ENCODE measurements at places on chromosomes 6 and 20.

- DNase-seq: peak; percentile 51
These were observed 74.4 kb upstream of the CHD6 start for GRCh38 chr20:41692479-41693135.

DNA sequence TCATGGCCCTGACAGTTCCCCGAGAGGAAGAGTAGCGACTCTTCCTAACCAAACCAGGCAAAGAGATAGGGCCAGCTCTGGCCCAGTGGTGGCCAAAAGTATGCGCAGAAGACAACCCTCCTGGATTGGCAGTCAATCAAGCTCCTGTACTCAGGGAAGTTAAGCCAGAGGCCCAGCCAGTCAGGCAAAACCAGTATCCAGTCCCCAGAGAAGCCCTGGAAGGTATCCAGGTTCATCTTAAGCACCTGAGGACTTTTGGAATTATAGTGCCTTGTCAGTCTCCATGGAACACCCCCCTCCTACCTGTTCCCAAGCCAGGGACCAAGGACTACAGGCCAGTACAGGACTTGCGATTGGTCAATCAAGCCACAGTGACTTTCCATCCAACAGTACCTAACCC lies 298.3 kb downstream of the RNGTT start:
- no peak for DNase-seq

DNA sequence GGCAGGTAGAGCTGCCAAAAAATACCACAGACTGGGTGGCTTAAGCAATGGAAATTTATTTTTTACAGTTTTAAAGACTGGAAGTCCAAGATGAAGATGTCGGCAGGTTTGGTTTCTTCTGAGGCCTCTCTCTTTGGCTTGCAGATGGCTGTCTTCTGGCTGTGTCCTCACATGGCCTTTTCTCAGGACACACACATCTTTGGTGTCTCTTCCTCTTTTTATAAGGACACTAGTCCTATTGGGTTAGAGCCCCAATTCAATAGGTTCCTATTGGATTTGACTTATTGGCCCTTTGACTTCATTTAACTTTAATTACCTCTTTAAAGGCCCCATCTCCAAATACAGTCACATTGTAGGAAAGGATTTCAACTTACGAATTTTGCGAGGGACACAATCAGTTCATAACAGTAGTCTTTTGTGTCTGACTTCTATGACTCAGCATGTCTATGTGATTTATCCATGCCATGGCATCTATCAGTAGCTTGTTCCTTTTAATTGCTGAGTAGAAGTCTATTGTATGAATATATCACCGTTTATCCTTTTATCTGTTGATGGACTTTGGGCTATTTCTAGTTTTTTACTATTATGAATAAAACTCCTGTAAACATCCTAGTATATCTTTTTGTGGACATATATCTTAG lies 11.0 kb upstream of the TCP11 start:
- no peak for DNase-seq

DNA sequence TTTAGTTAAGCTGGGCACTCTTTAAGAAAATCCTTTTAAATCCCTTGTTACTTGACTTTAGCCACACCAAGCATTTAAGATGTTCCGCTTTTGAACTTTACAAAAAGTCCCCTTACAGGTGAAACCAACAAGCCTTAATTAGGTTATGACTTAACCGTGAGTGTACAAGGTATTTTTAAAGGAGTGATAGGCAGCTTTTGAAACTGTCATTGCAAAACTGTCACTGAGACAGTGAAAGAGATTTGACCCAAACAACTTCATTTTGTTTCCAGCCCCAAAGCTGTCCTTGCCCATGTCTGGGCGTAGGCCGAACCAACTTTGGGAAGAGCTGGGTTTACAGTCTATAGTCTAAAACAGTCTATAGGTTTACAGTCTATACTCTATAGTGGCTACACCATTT lies 305.4 kb downstream of the FARS2 start:
- no peak for DNase-seq

DNA sequence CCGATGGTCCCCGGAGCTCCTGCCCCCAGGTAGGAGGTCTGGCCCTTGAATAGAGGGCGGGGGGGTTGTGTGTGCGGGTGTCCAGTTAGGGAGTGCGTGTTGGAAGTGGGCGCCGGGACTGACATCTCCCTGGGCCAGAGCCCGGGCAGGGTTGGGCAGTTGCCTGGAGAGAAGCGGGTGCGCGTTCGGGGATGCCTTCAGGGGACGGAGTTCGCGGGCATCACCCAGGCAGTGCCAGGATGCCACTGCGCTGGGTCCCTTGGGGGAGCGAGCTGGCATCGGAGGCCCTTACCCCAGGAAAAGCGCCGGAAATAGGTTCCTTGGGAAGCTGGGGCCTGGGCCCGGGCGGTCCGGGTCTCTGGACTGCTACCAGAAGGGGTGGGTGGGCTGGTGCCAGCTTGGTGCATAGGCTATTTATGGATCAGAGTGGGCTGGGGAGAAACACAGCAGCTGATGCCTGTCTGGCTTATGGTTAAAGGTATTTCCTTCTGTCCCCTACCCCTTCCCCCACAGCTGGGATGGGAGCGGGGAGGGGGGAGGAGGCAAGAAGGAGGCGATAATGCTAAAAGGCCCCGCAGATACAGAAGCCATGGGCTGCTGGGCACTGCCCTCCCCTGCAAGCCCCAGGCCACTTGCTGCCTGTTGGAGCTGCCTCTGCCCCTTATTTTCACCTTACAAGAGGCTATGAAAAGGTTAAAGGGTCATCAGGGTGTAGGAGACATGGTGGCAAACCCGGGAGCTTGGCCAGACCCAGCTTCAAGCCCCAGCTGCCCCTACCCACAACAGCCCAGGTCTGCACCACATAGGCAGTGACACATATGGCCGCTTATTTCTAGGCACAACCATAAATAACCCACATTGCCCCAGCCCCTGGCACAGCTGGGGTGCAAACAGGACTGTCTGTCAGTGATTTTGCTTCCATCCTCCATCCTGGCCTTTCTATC lies 638 bp downstream of the PACSIN1 start:
- DNase-seq: no peak

- DNase-seq: no peak
These were observed 2.0 kb downstream of the EEF1E1 start for GRCh38 chr6:8100159-8100854.

GRCh38 chr6:53802582-53802981 lies 7.8 kb downstream of the LRRC1 start:
- DNase-seq: no peak

- DNase-seq: no peak
These were observed 378.2 kb upstream of the SULF2 start for GRCh38 chr20:48163505-48163904.

GRCh38 chr20:9025643-9026042 lies 43.2 kb upstream of the PLCB4 start:
- no peak for DNase-seq

- no peak for DNase-seq
These were observed 142.9 kb downstream of the RNASET2 start for GRCh38 chr6:166813461-166813860.

GRCh38 chr6:169153401-169153800 lies 100.2 kb downstream of the THBS2 start:
- DNase-seq: no peak

- DNase-seq: no peak
These were observed 62.4 kb downstream of the ARID1B start for GRCh38 chr6:156839591-156840001.

DNA sequence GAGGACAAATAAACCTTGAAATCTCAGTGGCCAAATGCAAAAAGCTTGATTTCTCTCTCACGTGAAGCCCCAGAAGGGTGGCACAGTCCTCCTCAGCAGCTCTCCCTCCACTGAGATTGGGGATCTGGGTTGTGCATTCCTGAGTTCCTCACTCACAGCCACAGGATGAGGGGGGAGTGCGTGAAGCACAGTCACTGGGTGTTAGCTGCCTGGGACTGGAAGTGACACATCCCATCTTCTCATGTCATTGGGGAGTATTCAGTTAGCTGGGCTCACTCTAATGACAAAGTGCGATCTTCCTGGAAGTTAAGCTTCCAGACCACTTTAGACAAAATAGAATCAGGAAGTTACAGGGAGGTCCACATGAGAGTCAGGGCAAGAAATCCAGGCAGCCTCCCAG lies 192.2 kb upstream of the LRFN2 start:
- no peak for DNase-seq

DNA sequence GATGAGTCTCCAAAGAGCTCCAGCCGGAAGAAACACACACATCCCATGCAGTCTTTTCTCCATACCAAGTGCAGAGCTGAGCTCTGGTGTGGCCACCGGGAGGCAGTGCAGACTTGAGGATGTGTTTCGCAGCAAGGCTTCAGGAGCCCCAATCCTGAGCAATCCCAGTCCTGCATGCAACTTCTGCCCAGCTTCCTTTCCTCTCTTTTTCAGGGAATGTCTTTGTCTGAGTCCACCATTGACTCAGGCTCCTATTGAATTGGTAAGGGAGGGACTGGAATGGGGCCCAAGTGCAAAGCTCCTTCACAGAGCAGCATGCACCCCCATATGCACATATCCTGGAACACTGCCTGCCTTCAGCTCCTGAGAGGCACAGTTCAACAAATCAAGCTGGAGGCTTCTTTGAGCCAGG lies 50.5 kb upstream of the ASIP start:
- no peak for DNase-seq

- DNase-seq: no peak
These were observed 3.4 kb upstream of the MICAL1 start for GRCh38 chr6:109458774-109459531.

DNA sequence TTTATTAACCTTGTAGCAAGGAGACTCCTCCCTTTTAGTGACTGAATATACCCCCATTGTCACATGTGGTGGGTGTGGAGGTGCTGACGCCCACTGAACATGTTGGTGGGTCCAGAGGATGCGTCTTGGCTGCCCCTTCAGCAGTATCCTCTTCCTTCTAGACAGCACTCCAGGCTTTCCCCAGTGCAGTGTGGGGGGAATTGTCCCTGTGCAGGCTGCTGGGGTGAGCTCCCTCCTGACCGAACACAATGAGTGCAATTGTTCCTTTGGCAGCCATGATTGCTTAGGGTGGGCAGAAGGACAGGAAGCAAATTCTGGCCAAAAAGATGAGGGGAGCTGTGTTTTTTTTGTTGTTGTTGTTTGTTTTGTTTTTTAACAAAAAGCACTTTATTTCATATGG lies 209.3 kb upstream of the PDE10A start:
- no peak for DNase-seq

DNA sequence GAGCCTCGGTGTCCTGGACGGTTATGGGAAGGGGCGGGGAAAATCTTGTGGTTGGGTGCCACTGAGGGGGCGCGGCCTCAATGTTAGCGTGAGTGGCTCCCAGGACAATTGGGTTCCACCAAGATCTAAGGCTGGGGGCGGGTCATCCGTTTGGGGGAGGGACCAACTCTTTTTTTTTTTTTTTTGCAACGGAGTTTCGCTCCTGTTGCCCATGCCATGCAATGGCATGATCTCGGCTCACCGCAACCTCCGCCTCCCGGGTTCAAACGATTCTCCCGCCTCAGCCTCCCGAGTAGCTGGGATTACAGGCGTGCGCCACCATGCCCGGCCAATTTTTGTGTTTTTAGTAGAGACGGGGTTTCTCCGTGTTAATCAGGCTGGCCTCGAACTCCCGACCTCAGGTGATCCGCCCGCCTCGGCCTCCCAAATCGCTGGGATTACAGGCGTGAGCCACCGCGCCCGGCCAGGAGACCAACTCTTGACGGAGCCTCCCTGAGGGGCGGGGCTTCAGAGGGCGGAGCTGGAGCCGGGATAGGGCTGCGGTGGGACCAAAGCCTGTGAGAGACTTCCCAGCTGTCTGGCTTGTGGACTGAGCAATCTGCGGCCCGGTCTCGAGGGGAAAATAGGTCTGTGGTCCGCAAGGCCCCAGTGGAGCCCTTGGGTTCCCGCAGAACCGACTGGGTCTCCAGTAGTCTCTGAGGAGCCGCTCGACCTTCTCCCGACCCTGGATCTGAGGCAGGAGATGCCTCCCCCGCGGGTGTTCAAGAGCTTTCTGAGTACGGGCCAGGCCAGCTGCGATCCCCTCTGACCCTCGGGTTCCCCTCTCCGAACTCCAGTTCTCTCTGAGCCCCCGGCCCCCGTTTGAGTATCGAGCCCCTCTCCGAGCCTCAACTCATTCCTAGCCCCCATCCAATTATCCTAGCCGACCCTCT lies 1.1 kb downstream of the SPAG4 start:
- no peak for DNase-seq

- DNase-seq: no peak
These were observed 28.1 kb downstream of the NRSN1 start for GRCh38 chr6:24154121-24154520.

GRCh38 chr6:138109042-138109997 lies 2.1 kb upstream of the PERP start:
- peak; percentile 72 for DNase-seq

GRCh38 chr20:4170621-4171537 lies 155.5 kb upstream of the RNF24 start:
- no peak for DNase-seq

DNA sequence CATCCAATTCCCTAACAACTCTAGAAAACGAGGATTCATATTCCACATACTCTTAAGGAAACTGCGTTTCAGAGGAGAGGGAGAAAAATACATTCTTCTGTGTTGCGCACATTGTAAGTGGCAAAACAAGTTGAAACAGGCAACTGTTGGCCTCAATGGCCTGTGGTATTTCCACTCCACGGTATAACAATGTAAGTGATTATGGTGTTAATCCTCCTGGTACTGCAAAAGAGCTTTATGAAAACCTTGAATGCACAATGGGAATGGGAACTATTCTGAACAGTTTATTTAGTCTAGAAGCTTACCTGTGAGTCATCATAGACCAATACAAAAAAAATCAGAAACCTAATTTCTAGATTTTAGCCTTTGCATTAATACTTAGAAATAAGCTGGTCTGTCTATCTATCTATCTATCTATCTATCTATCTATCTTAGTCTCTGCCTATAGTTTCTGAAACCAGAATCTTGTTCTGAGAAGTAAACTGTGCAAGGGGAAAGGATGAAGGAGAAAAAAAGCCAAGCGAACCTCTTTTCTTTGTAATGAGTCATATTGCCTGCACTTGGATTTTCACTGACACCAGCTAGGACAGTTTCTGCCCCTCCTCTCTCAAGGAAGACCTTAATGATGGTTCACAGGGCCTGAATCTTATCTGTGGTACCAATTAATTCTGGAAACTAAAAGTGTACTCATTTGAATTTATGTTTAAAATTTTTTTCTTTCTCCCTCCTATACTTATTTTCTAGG lies 101.5 kb downstream of the RNF144B start:
- DNase-seq: no peak

GRCh38 chr20:1450926-1451491 lies 15.6 kb downstream of the NSFL1C start:
- DNase-seq: no peak
